GM06990 (cell line): ENCODE measurements at places on chromosomes 1 and 21.

DNA sequence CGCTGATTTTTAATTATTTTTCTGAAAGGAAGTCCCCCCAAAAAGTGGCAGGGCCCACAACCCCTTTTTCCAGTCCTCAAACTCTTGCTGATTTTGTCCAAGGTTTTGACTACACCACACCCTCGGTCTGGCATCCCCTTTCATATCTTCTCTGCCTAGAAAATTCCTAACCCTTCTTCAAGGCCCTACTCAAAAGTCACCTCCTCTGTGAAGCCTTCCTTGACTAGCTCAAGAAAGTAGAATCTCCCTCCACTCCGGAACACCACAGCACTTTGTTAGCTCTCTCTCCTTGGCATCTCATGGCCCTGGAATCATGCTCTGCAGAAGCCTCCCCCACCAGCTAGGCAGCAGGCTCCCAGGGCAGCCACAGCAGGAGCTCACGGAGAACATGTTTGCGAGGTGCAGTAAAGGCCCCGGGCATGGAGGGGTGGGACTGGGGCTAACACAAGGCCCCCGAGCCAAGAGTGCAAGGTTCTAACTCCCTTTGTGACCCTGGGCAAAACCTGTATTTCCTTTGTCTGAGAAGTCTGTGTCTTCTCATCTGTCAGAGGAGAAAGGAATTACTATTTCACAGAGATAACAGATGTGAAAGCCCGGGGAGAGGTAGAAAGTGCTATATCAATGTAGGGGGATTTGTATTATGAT lies 17.7 kb upstream of the S100A7 start:
- DNase-seq, result no peak

- no peak for DNase-seq
Observed at GRCh38 chr1:203690730-203691129, 64.1 kb downstream of the ATP2B4 start.

DNA sequence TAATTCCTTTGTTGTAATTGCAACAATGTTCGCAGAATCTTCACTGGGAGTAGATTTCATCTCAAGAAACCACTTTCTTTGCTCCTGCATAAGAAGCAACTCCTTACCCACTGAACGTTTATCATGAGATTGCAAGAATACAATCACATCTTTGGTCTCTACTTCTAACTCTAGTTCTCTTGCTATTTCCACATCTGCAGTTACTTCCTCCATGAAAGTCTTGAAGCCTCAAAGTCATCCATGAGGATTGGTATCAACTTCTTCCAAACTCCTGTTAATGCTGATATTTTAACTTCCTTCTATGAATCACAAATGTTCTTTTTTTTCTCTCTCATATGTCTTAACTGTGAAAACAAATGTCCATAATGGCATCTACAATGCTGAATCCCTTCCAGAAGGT lies 118.6 kb upstream of the RAB4A start:
- DNase-seq, result no peak

DNA sequence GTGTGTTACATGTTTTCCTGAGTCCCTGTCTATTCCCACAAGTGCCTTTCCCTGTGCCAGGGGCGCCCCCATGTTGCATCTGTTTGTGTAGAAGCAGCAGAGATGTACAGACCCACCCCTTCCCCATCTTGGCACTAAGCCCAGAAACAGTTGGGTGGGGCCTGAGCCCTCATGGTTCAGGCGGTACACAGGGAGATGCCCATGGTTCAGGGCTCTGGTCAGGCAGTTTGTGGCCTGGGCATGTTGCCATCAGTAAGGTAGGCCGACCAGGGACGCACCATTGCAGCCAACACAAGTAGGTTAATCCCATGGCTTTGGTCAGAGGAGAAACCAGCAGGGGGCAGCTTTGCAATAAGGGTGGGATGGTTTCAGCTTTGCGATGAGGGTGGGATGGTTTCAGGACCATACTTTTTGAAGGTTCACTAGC lies 914 bp upstream of the ADGRB2 start:
- no peak for DNase-seq

GRCh38 chr21:34034369-34035014 lies 38.9 kb upstream of the MRPS6 start:
- DNase-seq, result no peak

GRCh38 chr1:200866521-200866920 lies 6.3 kb upstream of the GPR25 start:
- DNase-seq, result peak; percentile 85

DNA sequence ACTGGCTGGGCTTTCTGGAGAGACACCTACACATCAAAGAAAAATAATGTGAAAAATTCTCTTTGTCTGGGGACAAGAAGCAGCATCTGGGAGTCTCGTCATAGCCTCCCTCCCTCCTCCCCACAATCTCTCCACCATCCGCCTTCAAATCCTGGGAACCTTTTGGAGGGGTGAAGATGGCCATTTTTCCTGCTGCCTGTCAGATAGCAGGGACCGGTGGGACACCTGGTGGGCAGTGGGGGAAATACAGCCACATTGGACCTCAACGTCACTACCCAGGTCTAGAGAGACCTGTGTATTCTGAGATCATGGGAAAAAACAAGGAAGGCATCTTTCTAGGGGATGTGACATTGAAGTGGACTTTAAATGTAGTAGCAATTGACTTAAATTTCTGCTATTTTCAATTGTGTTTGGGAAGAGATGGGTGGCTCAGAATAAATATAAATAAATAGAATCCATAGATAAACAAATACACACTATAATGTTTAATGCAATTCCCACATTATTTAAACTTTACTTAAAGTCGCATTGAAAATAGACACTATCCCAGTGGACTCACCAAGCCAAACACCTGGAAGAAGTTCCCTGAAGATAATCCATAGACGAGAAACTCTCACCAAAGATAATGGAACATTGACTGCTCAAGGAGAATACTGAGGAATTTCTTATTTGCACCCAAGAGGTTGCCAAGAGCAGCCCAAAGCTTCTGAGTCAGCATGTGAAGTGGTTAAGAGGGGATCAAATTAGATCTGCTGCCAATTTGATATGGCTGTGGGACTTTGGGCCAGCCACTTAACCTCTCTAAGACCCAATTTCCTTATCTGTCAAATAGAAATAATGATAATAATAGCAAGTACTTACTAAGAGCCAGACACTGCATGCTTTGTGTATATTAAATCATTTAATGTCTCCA lies 147.6 kb upstream of the CAMK1G start:
- DNase-seq, result no peak

- no peak for DNase-seq
Observed at GRCh38 chr1:202844259-202844658, 33.5 kb downstream of the PCAT6 start.

GRCh38 chr1:219749370-219749769 lies 136.5 kb upstream of the ZC3H11B start:
- no peak for DNase-seq

DNA sequence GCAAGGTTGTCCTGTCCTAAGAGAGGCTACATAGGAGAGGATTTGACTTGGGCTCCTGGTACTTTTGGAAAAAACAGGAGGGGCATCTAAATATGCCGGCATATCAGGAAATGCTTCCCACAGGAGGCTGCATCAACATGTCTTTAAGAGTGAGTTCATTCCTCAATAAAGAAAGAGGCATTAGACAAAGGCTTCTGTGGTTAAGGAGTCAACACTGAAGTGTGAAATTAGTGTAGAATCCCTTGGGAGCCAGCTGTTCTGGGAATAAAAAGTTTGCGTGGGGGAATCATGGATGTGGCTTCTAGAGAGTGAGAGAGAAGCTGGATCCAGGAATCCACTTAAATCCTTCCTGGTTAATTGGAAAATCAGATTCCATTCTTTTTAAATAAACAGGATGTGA lies 69.5 kb downstream of the DNM3 start:
- DNase-seq, result no peak

DNA sequence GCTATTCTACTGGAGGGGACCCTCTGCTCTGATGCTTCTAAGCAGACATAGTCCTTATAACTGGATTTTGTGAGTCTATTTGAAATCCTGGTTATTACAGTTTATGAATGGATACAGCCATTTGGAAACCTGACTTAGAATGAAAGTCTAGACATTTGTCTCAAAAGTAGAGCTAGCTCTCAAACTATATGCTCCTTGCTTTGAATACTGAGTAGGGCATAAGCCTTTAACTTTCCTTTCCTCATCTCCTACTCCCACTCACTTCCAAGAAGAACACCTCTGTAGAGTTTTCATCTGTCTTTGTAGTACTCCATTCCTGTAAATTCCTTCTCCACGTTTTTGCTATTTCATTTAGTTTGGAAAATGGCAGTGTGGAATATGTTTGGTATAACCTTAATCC lies 9.0 kb upstream of the ARID1A start:
- no peak for DNase-seq

DNA sequence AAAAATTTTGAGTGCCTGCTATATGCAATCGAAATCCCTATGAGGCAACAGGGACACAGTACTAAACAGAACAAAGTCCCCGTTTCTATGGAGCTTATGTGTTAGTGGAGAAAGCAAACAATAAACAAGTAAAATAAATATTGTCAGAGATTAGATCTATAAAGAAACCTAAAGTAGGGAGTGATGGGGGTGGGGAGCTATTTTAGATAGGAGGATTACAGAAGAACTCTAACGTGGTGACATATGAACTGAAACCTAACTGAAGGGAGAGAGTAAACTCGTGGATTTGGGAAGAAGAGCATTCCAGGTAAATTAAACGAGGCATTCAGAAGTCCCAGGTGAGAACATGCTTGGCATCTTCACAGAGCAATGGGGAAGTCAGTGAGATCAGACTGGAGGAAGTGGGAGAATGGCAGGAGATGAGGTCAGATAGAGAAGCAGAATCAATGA lies 154.5 kb downstream of the DENND1B start:
- DNase-seq, result no peak

GRCh38 chr1:70397013-70397412 lies 14.1 kb upstream of the CTH start:
- DNase-seq, result no peak

- DNase-seq, result no peak
Observed at GRCh38 chr1:227370533-227371254, 52.4 kb upstream of the CDC42BPA start.

DNA sequence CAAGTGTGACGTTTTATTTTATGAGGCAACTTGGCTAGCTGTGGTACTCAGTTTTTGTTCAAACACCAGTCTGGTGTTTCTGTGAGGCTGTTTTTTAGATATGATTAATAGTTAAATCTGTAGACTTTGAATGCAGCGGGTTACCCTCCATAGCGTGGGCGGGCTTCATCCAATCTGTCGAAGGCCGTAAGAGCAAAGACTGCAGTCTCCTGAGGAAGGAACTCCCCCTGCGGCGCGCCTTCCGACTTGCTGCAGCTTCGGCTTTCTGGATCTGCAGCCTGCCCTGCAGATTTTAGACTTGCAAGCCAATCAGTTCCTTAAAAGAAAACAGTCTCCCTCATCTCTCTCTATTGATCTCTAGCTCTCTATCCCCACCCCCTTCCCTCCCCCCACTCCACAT lies 4.2 kb upstream of the ZNF496 start:
- no peak for DNase-seq

DNA sequence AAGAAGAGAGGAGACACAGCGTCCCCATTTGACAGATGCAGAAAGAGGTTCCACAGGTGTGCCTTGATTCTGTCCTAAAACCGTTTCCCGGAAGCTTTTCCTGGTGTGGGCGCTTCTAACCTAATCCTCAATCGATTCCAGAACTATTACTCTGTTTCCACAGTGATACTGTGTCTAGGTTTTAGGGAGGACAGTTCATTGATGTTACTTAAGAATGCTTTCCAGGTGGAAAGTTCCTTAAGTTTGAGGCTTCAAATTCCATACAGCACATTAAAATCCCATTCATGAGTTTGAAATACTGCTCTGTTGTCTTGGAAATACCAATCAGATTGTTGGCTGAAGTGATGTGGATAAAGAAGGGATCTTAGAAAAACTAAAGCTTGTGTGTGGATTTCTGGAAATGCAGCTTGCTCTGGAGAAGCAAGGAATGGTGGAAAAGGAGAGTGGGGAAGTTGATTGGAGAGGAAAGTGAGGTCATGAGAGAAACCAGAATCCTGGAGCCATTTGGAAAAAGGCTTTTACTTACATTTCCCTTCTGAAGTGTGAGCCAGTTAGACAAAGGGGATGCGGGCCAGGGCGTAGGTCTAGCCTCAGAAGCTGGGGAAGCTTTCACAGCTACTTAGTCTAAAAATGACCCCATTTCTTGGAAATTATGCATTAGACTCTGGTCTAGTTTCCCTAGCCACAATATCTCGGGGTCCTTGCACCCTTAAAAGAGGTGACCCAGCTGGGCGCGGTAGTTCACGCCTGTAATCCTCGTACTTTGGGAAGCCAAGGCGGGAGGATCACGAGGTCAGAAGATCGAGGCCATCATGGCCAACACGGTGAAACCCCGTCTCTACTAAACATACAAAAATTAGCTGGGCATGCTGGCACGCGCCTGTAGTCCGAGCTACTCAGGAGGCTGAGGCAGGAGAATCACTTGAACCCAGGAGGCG lies 6.7 kb downstream of the ELF3 start:
- DNase-seq, result no peak

DNA sequence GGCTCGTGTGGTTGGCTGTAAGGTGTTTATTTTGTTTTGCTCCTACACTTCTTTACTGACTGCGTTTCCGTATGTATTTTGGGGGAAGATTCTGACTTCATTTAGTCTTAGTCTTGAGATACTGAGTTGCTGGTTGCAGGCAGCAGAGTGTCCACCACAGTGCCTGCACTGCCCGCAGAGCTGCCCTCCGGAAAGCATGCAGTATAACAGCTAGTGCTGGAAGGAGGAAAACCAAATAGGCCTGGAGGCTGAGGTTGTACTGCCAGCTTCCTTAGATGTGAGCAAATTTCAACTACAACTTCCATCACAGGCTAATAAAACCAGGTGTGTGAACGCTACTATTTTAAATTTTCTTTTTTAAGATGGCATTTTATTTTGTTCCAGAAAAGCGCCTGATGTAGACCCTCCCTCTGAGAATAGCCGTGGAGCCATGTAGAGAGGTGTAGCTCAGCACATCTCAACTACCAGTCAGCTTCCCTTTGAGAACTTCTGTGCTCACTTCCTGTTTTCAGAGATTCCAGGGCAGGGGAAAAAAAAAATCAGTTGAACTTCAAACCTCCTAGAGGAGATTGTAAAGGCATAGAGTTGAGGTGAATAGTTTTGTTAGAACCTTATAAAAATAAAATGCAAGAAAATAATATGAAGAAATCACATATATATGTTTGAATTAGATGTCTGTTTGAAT lies 17.6 kb downstream of the LMO4 start:
- no peak for DNase-seq

DNA sequence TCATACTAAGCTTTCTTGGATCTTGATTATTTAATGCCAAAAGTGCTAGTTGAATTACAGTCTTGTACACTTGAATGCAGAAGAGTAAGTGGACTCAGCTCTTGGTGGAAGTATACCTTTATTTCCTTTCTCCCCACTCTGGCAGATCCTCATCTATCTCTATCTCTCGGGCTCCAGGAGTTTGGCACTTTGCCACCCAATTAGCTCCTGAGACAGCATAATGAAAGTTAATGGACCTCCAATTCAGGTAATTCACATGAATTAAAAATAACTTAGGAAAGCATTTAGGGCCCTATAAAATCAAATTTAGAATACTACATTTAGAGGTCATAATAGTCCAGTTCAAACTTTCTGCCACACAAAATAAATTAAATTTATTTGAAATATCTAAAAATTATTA lies 67.4 kb downstream of the OLFM3 start:
- no peak for DNase-seq
